Hepatocyte (in vitro differentiated cells): ENCODE measurements at places on chromosomes 3 and 15. TPM values are rescaled to one million over a fixed set of nuclear protein-coding genes. Genes with fewer than 3 reads are reported as not detected.

Gene TOP2B
- 96.5 and 109 TPM in 2 replicates for total RNA-seq

GRCh38 chr3:129425213-129425612 lies 3.2 kb downstream of the EFCAB12 start:
- H3K4me3 ChIP-seq = no peak overlapping the region
- no peak for DNase-seq
- no peaks in the 10 kb centered on the region for H3K27me3 ChIP-seq
- H3K36me3 ChIP-seq = no peaks in the 10 kb centered on the region
- no peaks in the 10 kb centered on the region for H3K4me1 ChIP-seq
- H3K27ac ChIP-seq = no peak overlapping the region

DNA sequence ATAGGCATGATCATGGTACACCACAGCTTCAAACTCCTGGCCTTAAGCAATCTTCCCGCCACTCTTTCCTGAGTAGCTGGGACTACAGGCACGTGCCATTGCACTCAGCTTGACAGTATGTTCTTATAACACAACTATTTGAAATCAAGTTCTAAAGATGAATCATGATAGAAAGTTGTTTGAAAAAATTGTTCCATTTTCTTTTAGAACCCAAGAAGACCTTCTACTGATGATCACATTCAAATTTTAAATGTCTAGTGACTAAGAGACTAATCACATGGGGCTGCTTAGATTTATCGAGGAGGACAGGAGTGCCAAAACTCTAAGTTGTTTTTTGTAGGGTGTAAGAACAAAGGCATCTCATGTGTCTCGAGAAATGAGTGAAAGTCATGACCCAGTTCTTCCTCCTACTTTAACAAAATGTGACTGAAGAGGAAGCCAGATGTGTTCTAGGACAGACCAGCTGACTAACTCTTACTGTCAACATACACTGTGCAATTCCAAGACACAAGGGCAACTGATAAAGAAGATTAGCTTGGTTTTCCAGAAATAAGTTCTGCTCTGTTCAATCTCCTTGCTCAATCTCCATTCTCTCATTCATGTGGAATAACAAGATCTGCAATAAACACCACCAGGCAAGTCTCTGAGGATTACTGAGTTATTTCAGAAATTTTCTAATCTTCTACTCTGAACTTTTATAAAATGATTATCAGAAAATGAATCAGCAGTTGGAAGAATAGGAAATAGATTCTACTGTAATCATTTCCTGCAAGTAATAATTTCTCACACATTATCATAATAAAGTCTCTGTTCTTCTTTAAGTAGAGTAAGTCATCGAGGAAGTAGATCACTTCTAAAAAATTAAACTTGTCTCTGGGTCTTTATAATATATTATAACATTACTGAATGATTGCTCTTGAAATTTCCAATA lies 122.6 kb upstream of the CCNL1 start:
- H3K4me3 ChIP-seq = no peak overlapping the region
- H3K27me3 ChIP-seq = no peaks in the 10 kb centered on the region
- peak overlapping the region; percentile 62 for H3K27ac ChIP-seq
- H3K4me1 ChIP-seq = peaks cover 29% of the 10 kb centered on the region

Gene ALDH1L1
- total RNA-seq = 15.9 and 25.0 TPM in 2 replicates

Gene GOLGA6L4
- 2.0 and 2.8 TPM in 2 replicates for total RNA-seq

DNA sequence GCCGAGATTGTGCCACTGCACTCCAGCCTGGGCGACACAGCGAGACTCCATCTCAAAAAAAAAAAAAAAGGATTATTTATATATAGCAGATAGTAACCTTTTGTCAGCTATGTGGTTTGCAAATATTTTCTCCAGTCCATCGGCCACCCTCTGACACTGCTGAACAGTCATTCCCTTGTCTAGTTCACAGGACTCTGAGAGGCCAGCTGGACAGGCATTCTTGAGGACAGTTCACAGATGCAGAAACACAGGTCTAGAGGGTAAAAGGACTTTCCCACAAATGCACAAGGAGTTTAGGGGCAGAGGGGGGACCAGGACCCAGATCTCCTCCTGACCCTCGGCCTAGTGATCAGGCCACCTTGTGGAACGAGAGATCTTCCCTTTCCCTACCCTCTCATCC lies 7.5 kb upstream of the TMEM40 start:
- H3K27me3 ChIP-seq = no peaks in the 10 kb centered on the region
- H3K4me3 ChIP-seq = no peak overlapping the region
- H3K4me1 ChIP-seq = peaks cover 3% of the 10 kb centered on the region
- no peaks in the 10 kb centered on the region for H3K36me3 ChIP-seq

Gene CCR4
- 0.13 TPM in 1 of 2 replicates, not detected in the other for total RNA-seq

DNA sequence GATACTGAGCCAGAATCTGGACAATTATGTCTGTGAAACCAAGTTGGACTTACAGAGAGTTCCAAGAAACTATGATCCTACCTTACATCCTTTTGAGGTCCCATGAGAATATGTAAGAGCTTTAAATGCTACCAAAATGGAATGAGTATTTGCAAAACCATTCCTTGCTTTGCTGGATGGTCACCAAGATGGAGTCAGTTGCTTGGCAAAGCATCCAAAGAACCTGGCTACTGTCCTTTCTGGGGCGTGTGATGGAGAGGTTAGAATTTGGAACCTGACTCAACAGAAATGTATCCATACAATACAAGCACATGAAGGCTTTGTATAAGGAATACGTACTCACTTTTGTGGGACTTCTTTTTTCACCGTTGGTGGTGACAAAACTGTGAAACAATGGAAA lies 36.2 kb downstream of the AP4E1 start:
- H3K36me3 ChIP-seq = no peaks in the 10 kb centered on the region
- peaks cover 2% of the 10 kb centered on the region for H3K4me1 ChIP-seq
- H3K27me3 ChIP-seq = no peaks in the 10 kb centered on the region
- H3K4me3 ChIP-seq = no peak overlapping the region
- DNase-seq = no peak
- no peak overlapping the region for H3K27ac ChIP-seq

DNA sequence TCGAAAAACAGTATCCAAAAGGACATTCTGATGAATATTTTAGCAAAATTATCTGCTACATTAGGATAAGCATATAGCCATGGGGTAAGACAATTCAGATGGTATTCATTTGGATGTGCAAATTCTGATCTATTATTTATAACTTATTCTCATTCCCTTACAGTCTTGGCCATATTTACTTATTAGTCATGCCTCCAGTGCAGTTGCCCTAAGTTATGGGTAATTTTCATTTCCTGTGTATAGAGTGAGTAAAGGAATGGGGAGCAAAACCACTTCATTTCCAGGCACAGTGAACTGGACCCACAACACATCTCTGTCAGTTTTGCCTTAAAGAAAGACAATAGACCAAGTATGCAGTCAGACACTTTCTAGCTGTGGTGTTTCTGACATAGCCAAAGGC lies 134.3 kb downstream of the POLQ start:
- H3K27me3 ChIP-seq = no peaks in the 10 kb centered on the region
- H3K36me3 ChIP-seq = no peaks in the 10 kb centered on the region
- H3K4me1 ChIP-seq = no peaks in the 10 kb centered on the region
- H3K27ac ChIP-seq = no peak overlapping the region

GRCh38 chr15:52789008-52789600 lies 1.0 kb downstream of the ONECUT1 start:
- peaks cover 93% of the 10 kb centered on the region for H3K27me3 ChIP-seq
- no peak overlapping the region for H3K27ac ChIP-seq
- H3K4me3 ChIP-seq = no peak overlapping the region
- no peak for DNase-seq
